ENCODE measurements at places on chromosomes 1 and 21. TPM values are rescaled to one million over a fixed set of nuclear protein-coding genes. Genes with fewer than 3 reads are reported as not detected.

DNA sequence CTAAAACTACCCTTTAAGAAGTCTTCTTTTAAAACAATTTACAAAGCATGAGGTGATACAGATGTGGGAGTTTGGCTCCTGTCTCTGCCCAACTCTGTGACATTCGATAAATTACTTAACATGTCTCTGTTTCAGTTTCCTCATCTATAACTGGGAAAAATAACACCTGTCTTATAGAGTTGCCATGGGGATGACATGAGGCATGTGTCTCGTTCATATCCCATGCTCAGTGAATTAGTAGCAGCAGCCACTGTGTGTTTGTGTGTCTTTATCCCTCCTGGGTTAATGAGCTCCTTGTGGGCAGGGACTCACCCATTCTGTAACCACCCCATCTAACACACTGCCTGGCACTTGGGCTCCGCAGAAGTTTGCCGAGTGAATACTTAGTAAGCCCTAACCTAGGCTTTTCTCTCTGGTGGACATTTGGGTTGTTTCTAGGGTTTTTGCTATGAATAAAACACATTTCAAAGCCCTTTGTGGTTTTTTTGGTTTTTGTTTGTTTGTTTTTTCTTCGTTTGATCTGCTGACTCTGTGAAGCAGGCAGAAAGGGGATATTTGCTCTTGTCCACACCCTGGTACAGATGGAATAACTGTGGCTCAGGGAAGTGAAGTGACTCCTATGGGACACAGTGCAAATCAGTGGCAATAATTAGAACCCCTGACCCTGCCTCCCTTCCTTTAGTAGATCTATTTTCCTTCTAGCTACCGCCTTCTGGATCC lies 797 bp upstream of the KCNJ9 start:
- no peak for DNase-seq

The PRRX1 gene
- total RNA-seq, result 20.9 TPM

DNA sequence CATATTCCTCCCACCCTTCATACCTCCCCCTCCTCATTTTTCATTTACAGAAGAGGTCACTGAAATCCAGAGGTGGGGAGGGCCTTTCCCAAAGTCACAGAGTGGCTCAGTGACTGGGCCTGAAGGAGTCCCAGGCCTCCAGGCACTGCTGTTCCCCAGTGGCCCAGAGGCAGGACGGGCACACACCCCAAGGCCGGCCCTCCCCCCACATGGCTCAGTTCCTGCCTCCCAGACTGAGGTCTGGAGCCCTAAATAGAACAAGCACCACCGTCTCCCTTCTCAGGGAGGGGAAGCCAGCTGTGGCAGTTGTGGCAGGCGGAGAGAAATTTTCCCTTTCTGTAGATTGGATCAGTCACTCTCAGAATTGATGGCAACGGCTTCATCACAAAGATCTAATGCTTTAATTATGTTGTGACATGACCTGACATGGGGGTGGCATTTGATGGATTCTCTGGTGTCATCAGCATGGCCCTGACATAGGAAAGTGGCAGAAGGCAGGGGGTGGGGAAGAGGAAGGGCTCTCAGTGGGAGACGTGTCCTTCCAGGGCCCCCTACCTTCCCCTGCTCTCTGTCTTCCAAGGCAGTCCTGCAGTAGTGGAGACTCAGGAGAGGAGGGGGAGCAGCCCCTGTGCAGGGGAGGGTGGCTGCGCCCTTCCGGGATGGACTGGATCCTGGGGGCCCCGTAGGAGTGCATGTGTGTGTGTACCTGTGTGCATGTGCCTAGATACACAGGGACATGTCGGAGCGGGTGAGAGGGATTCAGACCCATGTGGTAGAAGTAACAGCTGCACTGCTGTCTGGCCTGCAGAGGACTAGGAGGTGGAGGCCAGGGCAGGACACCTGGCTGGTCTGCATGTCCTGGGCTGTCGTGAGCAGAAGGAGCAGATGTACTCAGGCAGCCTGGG lies 41.2 kb upstream of the FOXO6 start:
- DNase-seq, result no peak

The PRR9 gene
- total RNA-seq, result 0.38 TPM

The PGBD5 gene
- total RNA-seq, result 1.6 TPM

GRCh38 chr21:29182691-29183092 lies 52.2 kb downstream of the MAP3K7CL start:
- DNase-seq, result no peak

DNA sequence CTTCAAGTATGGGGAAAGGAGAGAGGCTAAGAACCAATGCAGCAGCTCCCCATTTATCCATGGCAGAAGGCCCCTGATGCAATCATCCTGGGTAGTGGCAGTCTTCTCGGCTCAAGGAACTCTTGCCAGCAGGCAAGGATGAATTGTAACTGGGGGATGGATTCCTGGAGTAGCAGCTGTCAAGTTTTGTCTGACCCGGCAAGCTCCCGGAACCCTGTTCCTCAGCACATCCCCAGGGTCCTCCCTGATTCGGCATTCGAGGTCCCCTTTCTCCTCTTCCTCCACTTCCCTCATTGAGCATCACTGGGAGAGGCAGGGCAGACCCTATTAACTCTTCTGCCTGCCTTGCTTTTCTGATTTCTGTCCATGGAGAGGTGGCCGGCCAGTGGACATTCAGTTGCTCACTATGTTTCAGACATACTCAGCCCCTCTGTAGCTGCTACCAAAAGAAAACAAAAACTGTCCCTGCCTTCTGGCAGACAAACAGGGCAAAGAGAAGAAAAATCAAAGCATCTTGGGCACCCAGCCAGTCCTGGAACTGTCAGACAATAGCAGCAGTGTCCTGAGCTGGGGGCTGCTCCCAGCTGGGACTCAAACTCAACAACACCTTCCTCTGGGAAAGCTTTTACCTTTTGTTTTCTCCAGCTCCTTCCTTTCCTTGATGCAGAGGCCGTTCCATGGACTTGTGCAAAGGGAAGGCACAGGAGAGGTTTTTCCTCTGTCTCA lies 5.6 kb upstream of the PTCH2 start:
- DNase-seq, result no peak

DNA sequence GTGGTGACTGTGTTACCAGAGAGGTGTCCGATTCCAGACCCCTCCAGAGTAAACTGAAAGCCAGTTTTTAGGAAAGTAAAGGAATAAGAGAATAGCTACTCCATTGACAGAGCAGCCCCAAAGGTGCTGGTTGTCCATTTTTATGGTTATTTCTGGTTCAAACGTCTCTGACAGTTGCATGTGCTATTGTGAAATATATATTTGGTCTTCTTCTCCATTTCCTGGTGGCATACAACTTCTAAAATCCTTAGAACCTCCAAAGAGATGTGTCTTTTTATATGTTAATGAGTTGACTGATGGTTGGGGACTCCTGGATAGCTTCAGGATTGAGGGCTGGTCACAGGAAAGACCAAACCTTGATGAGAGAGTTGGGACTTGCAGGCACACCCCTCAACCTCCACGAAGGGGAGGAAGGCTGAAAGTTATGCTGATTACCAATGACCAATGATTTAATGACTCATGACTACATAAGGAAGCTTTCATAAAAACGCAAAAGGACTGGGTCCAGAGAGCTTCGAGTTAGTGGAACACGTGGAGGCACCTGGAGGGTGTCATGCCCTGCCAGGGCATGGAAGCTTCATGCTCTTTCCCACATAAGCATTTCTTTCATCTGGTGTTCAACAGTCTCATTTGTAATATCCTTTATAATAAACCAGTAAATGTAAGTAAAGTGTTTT lies 100.7 kb downstream of the SLC16A1 start:
- no peak for DNase-seq

The MAGI3 gene
- total RNA-seq, result 6.8 TPM

Data from lower leg skin (tissue), 4 donors.